ENCODE measurements at places on chromosomes 7 and 10.

- DNase-seq: no peak
Measured at GRCh38 chr7:157558516-157558874, 221.7 kb downstream of the DNAJB6 start.

DNA sequence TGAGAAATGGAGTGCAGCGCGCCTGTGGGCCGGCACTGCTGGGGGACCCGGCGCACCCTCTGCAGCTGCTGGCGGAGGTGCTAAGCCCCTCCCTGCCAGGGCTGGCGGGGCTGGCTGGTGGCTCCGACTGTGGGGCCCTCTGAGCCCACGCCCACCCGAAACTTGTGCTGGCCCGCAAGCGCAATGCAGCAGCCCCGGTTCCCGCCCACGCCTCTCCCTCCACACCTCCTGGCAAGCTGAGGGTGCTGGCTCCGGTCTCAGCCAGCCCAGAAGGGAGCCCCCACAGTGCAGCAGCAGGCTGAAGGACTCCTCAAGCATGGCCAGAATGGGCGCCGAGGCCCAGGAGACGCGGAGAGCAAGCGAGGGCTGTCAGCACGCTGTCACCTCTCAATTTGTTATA lies 1063.0 kb upstream of the AUTS2 start:
- DNase-seq: no peak

GRCh38 chr10:68099736-68100135 lies 9.6 kb upstream of the MYPN start:
- no peak for DNase-seq

DNA sequence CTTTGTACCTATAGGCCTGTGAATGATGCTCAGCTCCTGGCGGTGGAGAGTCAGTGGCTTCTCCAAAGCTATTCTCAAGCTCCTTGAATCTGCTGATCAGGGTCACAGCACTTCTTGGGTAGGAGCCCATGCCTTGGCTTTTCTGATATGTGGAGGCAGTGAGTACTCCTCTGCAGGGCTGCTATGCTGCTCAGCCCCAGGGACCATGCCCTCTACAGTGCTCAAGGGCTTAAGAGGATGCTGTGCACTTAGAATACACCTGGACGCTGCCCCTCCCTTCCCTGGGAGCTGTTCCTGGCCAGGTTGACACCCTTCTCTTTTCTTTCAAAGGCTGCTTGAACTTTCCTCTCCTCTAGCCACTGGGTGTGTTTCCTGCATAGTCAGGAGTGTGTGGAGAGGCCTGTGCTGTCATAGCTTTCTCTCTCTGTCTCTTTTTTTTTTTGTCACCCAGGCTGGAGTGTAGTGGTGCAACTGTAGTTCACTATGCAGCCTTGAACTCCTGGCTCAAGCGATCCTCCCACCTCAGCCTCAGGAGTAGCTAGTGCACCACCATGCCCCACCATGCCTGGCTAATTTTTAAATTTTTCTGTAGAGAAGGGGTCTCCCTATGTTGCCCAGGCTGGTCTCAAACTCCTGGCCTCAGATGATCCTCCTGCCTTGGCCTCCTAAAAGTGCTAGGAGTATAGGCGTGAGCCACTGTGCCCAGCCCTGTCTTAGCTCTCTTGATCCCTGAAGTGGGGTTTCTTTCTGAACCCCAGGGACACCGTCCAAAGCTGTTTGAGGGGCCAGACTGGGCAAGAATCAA lies 113.9 kb downstream of the KIF20B start:
- DNase-seq: no peak

- no peak for DNase-seq
Measured at GRCh38 chr7:54857294-54857693, 98.3 kb upstream of the SEC61G start.

DNA sequence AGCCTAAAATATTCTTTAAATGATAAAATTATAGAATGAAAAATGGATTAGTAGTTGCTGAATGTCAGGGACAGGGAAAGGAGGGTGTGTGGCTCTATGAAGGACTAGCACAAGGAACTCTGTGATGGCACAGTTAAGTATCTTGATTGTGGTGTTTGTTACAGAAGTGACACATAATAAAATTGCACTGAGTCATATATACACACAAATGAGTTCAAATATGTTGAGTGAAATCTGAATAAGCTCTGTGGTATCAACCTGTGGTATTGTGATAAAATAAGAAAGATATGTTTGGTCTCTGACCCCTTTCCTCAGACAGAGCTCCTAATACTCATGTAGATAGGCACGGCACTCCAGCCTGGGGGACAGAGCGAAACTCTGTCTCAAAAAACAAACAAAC lies 181.5 kb upstream of the TRIM24 start:
- DNase-seq: no peak

DNA sequence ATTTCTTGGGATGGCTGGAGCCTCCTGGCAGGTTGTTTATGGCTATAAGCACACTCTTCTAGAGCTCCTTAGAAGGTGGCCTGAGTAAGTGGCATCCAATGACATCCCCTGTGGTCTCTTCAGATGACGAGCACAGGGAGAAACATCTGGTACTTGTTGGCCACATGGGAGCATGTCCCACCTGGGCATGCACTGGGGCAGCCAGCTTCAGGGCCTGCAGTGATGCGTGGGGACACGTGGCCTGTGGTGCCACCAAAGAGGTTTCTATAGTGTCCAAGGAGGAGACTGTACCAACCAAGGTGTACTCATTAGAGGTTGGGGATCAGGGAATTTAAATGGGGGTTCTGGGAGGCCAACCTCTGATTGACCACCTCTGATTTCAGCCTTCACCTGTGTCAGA lies 125.5 kb downstream of the TRIL start:
- DNase-seq: no peak

DNA sequence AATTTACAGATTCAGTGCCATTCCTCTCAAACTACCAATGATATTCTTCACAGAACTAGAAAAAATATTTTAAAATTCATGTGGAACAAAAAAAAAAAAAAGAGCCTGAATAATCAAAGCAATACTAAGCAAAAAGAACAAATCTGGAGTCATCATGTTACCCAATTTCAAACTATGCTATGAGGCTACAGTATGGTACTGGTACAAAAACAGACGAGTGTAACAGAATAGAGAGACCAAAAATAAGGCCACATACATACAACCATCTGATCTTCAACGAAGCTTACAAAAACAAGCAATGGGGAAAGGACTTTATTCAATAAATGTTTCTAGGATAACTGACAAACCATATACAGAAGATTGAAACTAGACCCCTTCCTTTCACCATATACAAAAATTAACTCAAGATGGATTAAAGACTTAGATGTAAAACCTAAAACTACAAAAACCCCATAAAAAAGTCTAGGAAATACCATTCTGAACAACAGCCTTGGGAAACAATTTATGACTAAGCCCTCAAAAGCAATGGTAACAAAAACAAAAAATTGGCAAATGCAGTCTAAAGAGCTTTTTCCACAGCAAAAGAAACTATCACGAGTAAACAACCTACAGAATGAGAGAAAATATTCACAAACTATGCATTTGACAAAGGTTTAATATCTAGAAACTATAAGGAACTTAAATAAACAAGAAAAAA lies 207.7 kb downstream of the PTN start:
- DNase-seq: no peak

DNA sequence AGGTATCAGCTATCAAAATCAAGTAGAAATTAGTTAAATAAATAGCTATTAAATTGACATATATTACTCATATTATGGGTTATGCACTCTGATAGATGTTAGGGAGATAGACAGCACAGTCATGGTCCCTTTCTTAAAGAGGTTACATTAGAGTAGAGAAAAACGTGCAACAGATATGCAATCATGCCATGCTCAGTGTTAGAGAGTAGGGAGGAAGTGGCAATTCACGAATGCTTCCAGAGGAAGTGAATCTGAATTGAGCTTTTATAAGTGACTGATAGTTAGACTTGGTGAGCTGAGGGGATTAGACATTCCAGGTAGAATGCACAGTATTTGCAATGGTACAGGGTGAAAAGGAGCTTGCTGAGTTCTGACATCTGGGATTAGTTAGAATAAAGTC lies 349.8 kb downstream of the NXPH1 start:
- no peak for DNase-seq

DNA sequence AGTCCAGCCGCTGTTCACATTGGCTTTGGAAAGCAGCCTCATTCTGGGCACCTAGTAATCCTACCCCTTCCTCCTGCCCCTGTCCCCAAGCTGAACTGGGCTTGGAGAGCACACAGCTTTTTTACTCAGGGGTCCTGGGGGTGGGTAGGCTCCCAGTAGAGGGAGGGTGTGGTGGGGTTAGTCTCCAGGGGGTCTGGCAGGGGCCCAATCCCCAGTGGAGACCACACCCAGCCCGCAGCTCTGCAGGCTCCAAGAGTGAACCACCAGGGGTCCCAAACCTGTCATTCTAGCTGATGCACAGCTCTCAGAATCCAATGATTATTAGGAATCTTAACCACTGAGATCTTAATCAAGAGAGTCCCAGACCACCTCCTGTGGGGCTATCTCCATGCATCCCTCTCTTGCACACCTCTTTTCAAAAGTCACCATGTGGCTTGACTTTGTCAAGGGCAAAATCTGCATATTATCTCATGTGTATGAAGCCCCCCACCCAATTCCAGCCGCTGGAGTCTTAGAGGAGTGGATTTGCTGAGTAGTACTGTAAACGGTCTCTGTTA lies 2.7 kb downstream of the HOXA11 start:
- no peak for DNase-seq

DNA sequence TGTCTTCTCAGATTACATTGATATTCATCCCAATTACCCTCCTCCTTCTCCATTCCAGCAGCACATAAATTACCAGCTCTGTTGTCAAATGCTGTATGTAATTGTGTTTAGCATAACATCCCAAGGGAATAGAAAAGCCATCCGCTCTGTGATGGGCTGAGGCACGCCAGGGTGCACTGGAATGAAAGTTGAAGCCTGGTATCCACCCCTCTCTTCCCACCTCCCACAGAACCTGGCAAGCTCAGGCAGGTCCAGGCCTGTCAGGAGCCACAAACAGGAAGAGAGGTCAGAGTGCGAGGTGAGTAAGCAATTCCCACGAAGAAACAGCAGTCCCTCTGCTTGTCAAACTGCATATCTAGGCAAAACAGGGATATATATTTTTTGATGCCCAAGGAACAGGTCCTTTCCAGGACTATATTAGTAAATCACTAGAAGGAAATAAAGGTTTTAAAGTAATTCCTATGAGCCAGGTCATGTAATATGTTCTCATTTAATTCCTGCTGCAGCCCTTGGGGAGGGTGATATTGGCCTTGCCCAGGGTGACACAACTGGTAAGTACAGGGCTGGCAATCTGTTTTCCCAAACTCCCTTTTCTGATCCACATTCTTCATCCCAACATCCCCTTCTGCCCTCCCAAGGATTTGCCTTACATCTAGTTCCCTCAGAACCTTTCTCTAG lies 155.6 kb upstream of the GHITM start:
- no peak for DNase-seq

DNA sequence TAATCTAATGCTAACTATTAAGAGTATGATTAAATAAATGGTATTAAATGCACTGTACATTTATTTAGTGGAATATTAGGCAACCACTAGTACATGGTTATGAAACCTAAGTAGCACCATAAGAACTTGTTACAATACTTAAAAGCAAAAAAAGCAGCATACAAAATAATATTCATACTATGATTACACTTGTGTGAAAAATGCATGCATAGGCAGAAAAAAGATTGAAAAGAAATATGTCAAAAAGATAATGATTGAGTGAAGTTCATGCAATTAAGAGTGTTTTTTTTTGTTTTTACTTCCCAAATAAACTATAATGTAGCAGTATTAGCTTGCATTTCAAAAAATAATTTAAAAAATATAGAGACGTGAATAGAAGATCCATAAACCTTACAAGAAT lies 20.0 kb upstream of the SRI start:
- DNase-seq: no peak

- no peak for DNase-seq
Measured at GRCh38 chr7:112159351-112159750, 46.8 kb downstream of the DOCK4 start.

DNA sequence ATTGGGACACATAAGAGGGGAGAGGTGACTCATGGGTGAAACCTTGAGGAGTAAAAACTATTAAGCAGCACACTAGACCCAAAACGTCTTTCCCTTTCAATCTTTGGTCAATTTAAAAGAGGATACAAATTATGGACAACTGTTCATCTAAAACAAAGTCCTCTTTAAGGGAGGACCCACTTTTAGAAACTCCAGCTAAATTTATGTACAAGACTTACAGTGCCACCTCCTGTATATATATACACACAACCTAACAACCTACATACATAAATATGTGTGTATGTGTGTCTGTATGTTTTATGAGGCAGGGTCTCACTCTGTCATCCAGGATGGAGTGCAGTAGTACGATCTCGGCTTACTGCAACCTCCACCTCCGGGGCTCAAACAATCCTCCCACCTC lies 18.1 kb upstream of the ZC3HAV1 start:
- DNase-seq: no peak

GRCh38 chr10:87860156-87860795 lies 3.1 kb downstream of the KLLN start:
- DNase-seq: no peak

DNA sequence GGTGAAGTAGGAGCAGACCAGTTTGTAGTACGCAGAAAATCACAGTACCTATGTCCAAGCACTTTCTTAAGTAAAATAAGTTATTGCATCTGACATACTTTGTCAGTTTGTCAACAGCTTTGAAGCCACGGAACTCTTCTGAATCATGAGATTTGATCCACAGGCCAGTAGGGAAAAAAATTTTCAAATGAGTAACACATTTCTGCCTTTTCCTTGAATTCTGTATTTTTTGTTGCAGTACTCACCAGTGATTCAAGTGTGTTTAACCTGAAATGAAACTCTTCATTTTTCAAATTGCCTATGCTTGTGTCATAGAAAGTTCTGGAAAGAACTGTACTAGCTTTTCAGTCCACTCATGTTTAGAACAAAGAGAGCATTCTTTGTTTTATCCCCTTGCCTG lies 337.7 kb downstream of the GATA3 start:
- no peak for DNase-seq

- no peak for DNase-seq
Measured at GRCh38 chr7:93949423-93949822, 27.9 kb downstream of the GNG11 start.

- DNase-seq: no peak
Measured at GRCh38 chr10:118642228-118642627, 46.8 kb upstream of the PRLHR start.

GRCh38 chr7:107150375-107151073 lies 18.3 kb upstream of the HBP1 start:
- DNase-seq: peak; percentile 46

DNA sequence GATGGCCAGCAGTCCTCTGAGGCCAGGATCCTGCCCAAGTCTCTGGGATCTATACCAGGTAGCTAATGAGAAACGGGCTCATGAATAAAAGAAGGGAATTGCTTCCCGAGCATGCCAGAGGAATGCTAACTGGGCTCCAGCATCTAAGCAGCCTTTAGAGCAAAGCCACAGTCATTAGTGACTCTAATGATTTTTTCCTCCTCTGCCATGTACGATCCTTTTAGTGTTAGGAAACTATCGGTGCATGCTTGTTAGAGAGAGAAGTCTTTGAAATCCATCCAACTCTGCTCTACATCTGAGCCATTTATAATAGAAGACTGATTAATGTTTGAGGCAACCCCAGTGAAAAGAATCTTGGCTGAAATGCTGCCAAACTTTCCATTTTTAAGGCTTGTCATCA lies 124.9 kb upstream of the TCERG1L start:
- DNase-seq: no peak

GRCh38 chr7:75916259-75916658 lies 1.3 kb downstream of the POR start:
- DNase-seq: no peak
